ENCODE measurements at places on chromosomes 12 and 14.

DNA sequence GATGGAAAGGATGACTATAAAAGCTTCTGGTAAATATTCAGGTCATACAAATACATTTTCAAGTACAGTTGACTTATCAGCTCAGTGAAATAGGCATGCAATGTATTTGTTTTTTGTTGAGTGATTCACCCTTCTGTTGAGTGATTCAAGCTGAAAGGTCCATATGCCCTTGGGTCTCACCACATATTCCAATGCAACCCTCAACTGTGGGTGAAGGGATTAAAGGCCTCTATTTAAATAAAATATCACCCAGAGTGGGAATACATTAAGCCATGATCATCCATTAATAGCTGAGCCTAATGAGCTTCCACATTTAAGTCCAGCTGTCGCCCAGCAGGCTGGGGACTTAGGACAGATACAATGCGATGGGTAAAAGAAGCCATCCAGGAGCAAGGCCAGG lies 120.2 kb downstream of the CRACR2A start:
- no peak for DNase-seq

DNA sequence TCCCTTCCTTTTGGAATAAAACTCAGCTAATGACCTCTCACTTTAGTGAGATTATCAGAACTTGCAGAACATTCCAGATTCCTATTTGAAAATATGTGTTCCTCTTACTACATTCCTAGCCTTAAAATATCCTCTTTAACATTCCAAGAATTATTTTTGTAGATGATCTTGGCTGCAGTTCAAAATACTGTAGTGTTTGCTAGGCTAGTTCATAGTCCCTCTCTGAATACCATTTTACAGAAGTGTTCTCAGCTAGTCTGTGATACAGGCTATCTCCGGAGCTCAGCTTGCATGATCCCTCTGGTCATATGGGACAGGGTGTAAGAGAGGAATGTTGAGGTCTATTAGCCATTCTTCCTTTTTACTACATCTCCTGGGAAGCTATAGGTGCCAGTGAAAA lies 17.6 kb upstream of the GPR33 start:
- DNase-seq: no peak

DNA sequence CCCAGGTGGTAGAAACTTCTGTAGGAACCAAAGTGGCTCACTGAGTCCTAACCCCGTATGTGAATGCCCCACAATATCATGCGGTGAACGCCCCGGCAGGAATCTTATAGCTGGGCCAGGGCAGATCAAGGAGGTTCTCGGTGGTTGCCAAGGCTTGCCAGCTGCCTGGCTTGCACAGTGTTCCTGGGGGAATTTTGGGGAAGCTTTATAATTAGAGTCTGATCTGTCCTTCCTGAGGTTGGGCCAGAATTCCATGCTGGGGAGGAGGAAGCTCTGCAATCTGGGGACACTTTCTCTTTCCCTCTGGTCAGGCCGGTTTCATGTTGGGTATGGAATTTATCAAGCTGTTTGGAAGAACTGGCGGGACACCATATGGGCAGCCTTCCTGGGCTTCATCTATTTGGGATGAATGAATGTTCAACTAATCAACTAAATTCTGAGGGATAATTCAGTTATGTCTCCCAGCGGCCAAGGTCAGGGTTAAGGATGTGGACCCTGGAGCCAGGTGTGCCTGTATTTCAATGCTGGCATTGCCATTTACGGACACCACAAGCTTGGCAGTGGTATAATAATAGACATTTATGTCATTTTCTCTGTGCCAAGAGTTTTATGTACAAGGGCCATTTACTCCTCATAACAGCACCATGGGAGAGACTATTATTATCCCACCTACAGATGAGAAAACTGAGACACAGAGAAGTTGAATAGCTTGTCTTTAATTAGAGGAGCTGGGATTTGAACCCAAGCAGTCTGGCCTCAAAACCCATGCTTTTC lies 54.3 kb downstream of the SVOP start:
- no peak for DNase-seq

- peak; percentile 35 for DNase-seq
Observed at GRCh38 chr14:59055439-59056045, 132.9 kb upstream of the DAAM1 start.

DNA sequence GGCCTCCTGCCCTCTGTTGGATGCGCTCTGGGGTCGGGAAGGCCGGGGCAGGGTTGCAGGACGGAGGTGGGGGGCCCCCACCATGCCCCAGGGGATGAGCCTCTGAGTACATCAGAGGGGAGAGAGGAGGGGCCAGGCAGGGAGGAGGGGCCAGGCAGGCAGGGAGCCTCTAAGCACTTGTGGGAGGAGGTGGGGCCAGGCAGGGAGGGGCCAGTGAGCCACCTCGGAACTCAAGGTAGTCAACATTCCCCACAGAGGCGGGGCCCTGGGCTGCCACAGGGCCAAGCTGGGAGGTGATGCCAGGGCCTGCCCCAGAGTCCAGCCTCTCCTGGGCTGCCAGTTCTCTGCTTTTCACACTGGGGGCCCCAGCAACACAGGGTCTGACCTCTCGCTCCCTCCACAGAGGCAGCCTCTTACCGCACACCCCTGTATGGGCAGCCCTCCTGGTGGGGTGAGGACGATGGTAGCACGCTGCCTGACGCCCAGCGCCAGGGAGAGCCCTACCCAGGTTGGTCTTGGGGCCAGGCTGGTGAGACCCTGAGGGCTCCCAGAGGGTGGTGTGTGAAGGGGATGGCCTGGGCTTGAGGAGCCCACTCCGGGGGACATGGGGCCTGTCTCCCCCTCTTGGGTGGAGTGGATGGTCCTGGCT lies 17.4 kb downstream of the CEP170B start:
- DNase-seq: no peak

GRCh38 chr14:92613008-92613658 lies 99.6 kb downstream of the RIN3 start:
- DNase-seq: no peak

DNA sequence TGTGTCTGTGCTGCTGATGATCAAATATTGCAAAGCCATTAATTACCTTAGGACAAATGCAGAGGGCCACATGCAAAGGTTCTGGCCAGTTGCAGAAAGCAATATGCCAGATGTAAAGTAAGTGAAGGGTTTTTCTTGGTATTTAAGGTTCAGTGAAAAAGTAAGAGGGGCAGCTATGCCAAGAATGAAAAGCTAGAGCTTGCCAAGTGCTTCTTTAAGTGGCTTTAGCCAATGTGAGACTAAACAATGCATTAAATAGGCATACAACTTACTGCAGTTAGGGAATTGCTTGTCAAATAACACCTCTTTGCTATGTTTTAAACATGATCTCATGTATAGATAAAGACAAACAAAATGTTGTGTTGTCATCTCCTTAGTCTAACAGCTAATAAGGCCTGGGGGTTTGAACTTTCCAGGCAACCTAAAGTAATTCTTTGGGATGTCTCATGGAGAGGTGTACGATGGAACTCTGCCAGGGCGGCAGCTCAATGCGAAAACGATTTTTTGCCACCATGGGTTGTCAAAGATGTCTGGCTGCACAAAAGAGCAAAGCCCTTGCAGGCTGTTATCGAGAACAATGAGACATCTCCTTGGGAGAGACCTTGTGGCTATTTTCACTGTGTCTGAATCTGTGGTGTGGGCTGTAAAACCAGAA lies 12.0 kb downstream of the IGF1 start:
- no peak for DNase-seq

- DNase-seq: no peak
Observed at GRCh38 chr12:131900397-131900796, 6.0 kb downstream of the ULK1 start.

- no peak for DNase-seq
Observed at GRCh38 chr14:51121096-51121495, 26.2 kb upstream of the TRIM9 start.

- DNase-seq: no peak
Observed at GRCh38 chr12:119682639-119683252, 14.8 kb downstream of the PRKAB1 start.

GRCh38 chr12:10211101-10211939 lies 1.4 kb upstream of the GABARAPL1 start:
- no peak for DNase-seq

GRCh38 chr14:73173092-73173735 lies 36.9 kb downstream of the PSEN1 start:
- peak; percentile 31 for DNase-seq

GRCh38 chr12:7749442-7749841 lies 2.3 kb upstream of the CLEC4C start:
- no peak for DNase-seq

DNA sequence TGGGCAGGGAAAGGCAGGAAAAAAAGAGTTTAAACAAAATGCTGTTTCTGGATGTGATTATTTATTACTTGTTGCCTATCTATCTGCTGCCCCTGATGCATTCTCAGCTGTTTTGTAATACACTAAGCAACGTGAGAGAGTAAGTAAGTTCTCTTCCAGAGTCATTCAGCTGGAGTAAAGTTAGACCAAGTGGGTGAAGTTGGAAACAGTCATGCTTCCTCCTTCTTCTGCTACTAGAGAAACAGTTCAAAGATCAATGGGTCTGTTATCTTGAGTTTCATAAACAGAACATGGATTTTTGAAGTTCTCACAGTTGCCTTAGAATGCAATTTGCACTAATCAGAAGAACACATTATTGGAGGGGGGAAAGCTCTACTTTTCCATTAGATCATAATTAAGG lies 279.3 kb downstream of the EGLN3 start:
- DNase-seq: no peak

DNA sequence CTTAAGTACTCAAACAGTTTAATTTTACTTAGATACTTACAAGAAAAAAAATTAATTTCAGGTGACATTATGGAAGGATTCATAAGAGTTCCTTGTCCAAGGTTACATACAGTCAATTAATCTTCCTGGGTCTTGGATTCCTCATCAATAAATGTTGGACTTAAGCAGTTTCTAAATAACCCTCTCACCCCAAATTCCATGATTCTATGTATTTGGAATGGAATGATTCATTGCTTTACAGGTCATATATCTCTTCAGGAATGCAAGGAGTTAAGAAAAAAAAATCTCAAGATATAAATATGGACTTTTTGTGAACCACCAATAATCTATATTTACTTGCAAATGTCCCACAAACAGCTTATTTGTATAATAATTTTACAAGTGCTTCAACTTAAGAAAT lies 84.2 kb upstream of the BMP4 start:
- DNase-seq: no peak

- no peak for DNase-seq
Observed at GRCh38 chr14:69561893-69562292, 12.8 kb downstream of the CCDC177 start.

GRCh38 chr14:24289649-24290280 lies 9.8 kb downstream of the DHRS1 start:
- no peak for DNase-seq

DNA sequence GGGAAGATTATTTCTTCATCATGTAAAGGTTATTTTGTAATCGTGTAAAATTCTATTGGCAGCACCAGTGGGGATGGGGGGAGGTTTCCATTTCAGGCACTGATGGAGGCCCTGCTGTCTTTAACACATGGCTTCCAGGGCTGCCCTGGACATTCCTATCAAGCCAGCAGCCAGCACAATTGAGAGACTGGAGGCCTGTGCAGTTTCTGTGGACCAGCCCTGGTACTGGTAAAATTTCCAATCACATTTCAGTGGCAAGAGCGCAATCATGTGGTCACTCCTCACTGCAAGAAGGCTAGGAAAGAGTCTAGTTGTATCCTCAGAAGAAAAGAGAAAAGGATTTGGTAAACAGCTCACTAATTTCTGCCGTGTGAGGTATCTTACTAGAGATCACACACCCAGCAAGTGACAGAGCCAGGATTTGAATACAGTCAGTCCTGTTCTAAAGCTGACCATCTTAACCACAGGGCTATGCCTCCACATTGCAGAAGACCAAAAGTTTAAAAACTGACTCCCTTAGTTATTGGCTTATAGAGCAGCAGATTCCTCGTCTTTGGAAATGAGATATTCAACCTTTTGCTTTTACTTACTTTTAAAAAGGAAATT lies 179.4 kb upstream of the ARHGAP5 start:
- DNase-seq: no peak

GRCh38 chr14:105072381-105072861 lies 7.2 kb upstream of the GPR132 start:
- DNase-seq: no peak

DNA sequence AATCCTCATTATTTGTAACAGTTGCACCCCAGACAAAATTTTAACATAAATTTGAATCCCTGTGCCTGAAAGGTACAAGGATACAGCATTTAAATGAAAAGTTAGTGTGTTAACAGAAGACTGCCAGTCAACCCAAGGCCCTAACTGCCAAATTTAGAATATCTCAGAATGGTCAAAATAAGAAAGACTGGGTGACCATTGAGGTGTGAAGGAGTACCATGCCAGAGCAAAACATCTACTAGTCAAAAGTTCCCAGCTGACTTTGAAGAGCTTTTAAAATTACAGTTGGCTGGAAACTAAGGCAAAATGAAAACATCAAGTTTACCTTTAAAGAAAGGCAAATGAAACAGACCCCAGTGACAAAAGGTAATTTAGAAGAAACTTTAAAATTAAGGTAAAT lies 18.4 kb downstream of the SAV1 start:
- DNase-seq: no peak

DNA sequence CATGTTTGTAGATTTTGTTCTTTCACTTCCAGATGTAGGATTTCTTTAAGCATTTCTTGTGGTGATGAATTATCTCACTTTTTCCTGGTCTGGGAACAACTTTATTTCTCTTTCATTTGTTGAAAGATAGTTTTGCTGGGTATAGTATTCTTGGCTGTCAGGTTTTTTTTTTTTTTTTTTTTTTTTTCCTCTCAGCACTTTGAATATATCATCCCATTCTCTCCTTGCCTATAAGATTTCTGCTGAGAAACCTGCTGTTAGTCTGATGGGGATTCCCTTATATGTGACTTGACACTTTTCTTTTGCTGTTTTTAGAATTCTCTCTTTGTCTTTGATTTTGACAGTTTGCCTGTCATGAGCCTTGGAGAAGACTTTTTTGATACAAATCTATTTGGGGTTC lies 30.5 kb downstream of the SMCO2 start:
- no peak for DNase-seq

- no peak for DNase-seq
Observed at GRCh38 chr12:3704512-3705353, 48.2 kb downstream of the CRACR2A start.

DNA sequence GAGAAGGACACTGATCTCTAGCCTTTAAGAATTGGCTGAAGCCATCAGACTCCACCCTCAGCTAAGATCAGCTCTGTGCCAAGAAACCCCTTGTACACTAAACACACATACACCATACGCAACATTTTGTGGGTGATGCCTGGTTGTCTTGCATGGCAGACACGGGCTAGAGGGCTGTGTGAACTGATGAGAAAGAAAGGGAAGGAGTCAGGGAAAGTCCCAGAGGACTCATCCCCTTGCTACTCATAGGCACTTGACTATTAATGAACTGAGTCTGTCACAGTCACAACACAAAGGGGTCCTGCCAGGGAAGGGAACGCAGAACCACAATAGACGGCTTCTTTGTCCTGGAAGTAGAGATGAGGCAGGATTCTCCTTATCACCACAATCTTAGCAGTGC lies 80.8 kb downstream of the EMP1 start:
- no peak for DNase-seq

DNA sequence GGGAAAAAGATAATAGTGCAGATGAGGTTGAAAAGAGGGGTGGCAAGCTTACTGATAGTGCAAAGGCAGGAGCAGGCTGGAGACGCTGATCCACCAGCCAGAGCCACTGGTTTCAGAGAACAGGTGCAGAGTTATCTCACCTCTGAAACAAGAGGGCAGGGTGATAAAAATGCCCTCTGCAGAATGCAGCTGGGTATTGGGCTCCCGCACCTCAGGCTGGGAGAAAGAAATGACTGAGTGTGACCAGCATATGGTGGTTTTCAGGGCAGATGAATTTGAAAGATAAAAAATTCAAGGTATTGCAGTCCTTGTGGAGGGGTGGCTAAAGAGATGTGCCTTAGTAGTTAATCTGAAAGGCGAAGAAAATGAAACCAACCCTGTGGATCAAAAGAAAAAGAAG lies 2.9 kb upstream of the TMEM30B start:
- no peak for DNase-seq
